ENCODE measurements at places on chromosomes 11 and 22. TPM values are rescaled to one million over a fixed set of nuclear protein-coding genes. Genes with fewer than 3 reads are reported as not detected.

The OR51I1 gene
- not detected for total RNA-seq

DNA sequence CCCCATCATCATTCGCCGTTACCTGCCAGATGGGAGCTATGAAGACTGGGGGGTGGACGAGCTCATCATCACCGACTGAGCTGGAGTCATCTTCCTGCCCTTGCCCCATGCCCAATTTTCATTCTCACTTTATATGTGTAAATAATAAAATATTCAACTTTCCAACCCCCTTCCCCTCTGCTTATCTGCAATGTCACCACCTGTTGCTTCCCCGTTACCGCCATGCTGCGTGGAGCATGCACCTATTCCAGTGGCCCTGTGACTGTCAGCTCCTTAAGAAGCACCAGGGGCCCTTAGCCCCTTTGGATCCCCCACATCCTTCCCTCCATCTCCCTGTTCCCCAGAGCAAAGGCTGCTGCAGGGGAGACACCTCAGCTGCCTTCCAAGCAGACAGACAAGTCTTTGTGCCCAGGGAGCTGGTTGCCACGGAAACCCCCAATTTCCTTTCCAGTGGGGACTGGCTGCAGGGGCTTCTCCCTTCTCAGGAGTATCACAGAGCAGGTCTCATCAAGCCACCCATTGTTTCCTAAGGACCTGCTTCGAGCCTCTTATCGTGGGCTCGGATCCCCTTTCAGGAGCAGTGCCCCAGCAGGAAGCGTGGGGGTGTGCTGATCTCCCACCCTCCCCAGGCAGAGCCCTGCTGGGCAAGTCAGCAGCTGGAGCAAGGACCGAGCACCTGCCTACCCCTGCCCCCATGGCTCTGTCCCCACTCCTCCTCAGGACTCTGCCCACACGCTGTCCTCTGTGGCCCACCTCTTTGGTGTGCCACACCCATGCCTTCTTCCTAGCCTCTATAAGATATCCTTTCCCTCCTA is 14.3 kb downstream of the POLR2F start:
- H3K27ac ChIP-seq, result no peak overlapping the region
- peaks cover 1% of the 10 kb centered on the region for H3K36me3 ChIP-seq
- H3K27me3 ChIP-seq, result no peaks in the 10 kb centered on the region
- no peak overlapping the region for H3K4me3 ChIP-seq
- no peak for DNase-seq

GRCh38 chr11:134701564-134702165 is 289.6 kb upstream of the B3GAT1 start:
- no peak overlapping the region for H3K27ac ChIP-seq
- H3K27me3 ChIP-seq, result no peaks in the 10 kb centered on the region
- no peak for DNase-seq
- H3K4me3 ChIP-seq, result no peak overlapping the region
- H3K36me3 ChIP-seq, result no peaks in the 10 kb centered on the region

DNA sequence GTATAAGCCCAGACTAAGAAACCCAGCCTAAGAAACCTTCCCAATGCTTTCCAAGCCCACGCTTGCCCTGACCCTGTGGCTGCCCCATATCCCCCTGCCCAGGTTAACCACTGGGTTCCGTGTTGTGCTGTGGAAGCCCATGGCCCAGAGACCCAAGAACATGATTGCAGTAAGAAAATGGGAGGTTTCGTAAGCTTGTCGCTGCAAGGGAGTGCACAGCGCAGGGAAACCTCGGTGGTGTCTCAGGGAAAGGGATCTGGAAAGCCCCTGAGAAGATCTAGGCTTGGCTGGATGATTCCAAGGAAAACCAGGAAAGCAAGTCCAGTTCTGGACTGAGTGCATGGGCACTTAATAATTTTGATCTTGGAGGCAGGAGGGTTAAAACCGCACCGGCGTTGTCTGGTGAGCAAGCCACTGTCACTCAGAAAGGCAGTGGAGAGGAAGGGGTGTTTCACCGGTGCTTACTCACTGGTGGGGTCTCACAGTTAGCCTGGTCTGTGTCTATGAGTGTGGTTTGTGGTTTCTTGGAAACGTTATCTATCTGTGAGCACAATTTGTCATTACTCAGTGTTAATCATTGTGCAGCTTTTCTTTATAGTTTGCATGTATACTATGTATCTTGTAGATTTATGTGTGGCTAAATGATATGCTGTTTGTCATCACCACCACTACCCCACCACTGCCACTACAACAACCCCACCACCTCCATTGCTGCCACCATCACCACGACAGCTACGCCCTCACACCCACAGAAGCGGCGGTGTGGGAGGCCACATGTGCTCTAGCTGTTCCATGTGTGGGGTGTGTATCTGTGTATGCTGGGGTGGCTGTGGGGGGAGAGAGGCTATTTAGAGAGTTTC is 53.3 kb upstream of the PRDM11 start:
- peaks cover 6% of the 10 kb centered on the region for H3K27me3 ChIP-seq
- peak; percentile 20 for DNase-seq
- H3K27ac ChIP-seq, result no peak overlapping the region
- peaks cover 14% of the 10 kb centered on the region for H3K4me1 ChIP-seq

GRCh38 chr22:29348956-29349355 is 33.5 kb upstream of the RASL10A start:
- H3K36me3 ChIP-seq, result peaks cover 5% of the 10 kb centered on the region
- H3K27me3 ChIP-seq, result no peaks in the 10 kb centered on the region
- no peak overlapping the region for H3K4me3 ChIP-seq
- no peak for DNase-seq

- no peaks in the 10 kb centered on the region for H3K36me3 ChIP-seq
- H3K27ac ChIP-seq, result no peak overlapping the region
- no peak for DNase-seq
- no peak overlapping the region for H3K4me3 ChIP-seq
Measured at GRCh38 chr11:1401656-1402221, 12.0 kb downstream of the BRSK2 start.

Data from activated T-cell treated with anti-CD3 and anti-CD28 coated beads, Interleukin-2, amount 50 U/mL, for 72 hours (primary cell).